Muscle of back (tissue), 13 donors: ENCODE measurements at places on chromosomes 2 and 18.
A peak's percentile ranks its signal among the peaks of the same experiment; 100 is the strongest.

DNA sequence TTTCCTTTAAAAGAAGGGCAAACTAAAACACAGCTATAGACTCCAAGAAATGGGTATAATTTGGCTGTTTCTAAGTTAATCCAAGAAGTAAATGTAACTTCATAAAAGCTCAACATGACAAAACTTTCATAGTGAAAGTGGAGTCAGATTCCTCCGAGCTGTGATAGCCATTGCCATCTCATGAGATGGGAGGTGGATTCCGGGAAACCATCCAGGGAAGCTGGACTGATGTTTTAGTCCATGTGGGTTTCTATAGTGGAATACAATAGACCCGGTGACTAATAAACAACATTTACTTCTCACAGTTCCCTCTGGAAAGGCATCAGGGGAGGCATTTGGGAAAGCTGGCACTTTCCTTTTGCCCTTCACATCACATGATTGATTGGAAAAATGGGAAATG is 10.0 kb upstream of the LAPTM4A start:
- peak; percentile 45 for DNase-seq

GRCh38 chr18:49632588-49632987 is 70.7 kb downstream of the LIPG start:
- no peak for DNase-seq

- DNase-seq, result no peak
These were observed 13.8 kb downstream of the BABAM2 start for GRCh38 chr2:27904405-27904665.

GRCh38 chr2:84223191-84223590 is 235.9 kb downstream of the SUCLG1 start:
- DNase-seq, result no peak

DNA sequence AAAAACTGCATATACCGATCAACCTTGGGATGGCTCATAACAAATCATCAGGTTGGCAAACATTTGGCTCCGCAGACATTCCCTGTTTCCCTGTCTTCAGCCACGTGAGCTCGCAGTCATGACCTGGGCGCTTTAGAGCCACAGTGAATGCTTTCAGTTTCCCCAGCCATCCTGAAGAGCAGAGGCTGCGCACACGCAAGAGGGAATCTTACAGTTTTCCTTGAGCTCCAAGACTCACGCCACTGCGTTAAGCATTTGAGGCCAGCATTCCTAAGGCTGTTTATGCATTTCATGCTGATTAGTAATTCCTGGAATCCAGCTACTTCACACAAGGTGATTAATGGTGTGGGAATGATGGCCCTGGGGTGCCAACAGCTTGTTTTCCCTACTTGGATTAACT is 95.1 kb downstream of the MTCL1 start:
- DNase-seq, result peak; percentile 22

GRCh38 chr18:61851940-61852451 is 40.8 kb downstream of the RNF152 start:
- DNase-seq, result peak; percentile 80

- no peak for DNase-seq
These were observed 16.6 kb downstream of the DPP4 start for GRCh38 chr2:162057426-162057825.

GRCh38 chr2:231528636-231529030 is 1.6 kb downstream of the NMUR1 start:
- no peak for DNase-seq
